ENCODE measurements at places on chromosomes 4 and X.

- DNase-seq: no peak
These were observed 507.4 kb downstream of the C4orf33 start for GRCh38 chr4:129603241-129603931.

- DNase-seq: no peak
These were observed 30.0 kb downstream of the ITM2A start for GRCh38 chrX:79336869-79337815.

DNA sequence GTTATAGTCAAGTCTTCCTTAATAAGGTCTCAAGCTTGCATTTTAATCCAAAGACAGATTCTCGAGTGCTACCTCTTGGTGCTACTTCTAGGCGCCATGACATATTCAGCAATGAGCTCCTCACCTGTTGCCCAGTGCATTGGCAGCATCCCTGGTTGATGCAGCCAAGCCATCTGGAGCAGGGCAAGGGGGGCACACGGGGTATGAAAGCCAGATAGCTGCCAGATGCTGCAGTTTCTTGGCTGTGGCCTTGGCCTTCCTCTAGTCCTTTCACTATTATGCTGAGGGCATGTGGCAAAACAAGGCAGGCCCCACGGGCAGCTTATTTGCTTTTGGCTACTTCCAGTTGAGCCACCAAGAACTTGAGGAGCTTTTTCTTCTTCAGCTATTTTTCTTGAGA, 168.6 kb upstream of the PGRMC2 start:
- DNase-seq: no peak

DNA sequence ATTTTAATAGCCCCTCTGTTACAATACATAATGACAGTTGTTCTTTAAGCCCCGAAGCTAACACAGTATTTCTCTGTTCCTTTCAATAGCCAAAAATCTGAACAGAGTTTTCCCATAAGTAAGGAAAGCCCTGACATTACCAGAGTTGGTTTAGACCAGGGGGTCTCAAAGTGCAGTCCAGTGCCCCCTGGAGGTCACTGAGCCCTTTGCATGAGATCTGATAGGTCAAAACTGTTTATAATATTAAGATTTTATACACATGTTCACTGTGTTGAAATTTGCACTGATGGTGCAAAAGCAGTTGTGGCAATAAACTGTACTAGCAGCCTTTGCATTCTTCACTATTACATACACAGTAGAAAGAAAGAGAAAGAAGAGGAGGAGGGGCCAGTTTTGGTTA, 177.1 kb downstream of the SPANXN3 start:
- no peak for DNase-seq

- no peak for DNase-seq
These were observed 142.9 kb upstream of the SLC4A4 start for GRCh38 chr4:71195924-71196323.

GRCh38 chr4:19806865-19807264, 444.8 kb upstream of the SLIT2 start:
- DNase-seq: no peak

- DNase-seq: no peak
These were observed 72.1 kb upstream of the ETNPPL start for GRCh38 chr4:108834835-108835384.

GRCh38 chrX:27555514-27555913, 34.6 kb upstream of the DCAF8L2 start:
- no peak for DNase-seq

DNA sequence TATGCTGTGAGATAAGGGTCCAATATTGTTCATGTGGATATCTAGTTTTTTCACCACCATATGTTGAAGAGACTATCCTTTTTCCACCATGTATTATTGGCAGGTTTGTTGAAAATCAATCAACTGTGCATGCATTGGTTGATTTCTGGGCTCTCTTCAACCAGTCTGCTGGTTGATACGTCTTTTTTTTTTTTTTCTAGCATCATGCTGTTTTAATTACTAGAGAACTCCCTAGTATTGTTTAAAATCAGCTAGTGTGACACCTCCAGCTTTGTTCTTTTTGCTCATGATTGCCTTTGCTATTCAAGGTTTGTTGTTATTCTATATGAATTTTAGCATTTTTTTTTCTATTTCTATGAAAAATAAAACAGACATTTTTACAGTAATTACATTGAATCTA, 123.9 kb downstream of the SLC7A11 start:
- no peak for DNase-seq

- no peak for DNase-seq
These were observed 14.3 kb upstream of the GABRB1 start for GRCh38 chr4:47017081-47017480.

DNA sequence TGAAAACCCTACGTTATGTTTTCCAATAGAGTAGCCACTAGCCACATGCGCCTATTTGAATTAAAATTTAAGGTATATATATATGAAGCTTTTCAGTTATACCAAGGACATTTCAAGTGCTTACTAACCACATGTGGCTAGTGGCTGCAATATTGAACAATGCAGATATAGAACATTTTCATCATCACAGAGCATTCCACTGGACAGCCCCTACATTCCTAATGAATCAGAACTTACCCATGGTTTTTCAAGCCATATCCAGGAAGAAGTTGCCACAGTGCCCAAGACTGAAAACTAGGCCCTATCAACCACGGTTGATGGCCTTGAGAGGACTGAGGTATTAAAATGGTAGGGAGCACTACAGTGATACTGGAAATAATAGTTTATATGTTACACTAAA, 29.7 kb downstream of the NEK1 start:
- no peak for DNase-seq

DNA sequence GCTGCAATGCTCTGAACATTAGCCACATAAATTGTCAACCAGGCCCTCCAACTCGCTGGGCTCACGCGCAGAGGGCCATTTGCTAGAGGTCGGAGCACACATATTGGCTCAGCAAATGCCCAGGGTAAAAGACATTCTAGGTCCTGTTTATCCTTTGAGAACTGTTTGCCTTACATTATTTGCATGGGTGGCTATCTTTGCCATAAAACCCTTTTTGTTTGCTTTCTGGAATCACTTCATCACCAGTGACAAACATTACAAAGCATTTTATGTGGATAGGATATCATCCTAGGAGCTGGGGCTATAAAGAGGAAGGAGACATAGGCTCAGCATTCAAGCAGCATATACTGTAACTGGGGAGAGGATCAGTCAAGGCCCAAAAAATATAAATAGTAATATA, 149.2 kb upstream of the RAI2 start:
- no peak for DNase-seq

All from stimulated activated CD4-positive, alpha-beta T cell treated with anti-CD3 and anti-CD28 coated beads, Interleukin-4, amount 100 ng/mL, for 1 hour (primary cell).